Effector memory CD4-positive, alpha-beta T cell (primary cell): ENCODE measurements at places on chromosomes 2 and 18.

- no peak for DNase-seq
Measured at GRCh38 chr2:101380376-101380775, 6.9 kb downstream of the CREG2 start.

GRCh38 chr2:27627963-27628766 is 647 bp downstream of the CCDC121 start:
- DNase-seq = no peak

GRCh38 chr18:66550366-66550765 is 53.5 kb downstream of the CDH19 start:
- DNase-seq = no peak

DNA sequence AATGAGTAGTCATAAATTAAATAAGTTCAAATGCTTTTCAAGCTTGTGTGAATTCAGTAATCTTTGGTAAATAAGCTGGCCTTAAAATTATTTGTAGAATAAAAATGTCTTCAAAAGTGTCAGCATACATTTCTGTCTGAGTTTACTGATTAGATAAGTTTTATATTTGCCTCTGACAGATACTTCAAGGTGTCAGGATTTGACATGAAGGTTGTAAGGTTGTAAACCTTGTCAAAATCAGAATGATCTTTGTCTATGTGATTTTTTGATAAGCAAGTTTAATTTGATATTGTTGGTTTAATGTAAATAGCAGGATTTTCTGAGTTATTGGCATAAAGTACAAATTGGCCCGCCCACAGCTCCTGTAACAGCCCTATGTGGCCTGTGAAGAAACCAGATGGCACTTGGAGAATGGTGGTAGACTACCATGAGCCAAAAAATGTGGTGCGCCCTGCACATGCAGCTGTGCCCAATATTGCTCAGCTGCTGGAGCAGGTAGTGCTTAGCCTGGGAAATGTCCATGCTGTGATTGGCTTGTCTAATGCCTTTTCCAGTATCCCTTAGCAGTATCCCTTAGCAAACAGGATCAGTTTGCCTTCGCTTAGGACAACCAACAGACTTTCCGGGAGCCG is 188.0 kb upstream of the SPHKAP start:
- no peak for DNase-seq

DNA sequence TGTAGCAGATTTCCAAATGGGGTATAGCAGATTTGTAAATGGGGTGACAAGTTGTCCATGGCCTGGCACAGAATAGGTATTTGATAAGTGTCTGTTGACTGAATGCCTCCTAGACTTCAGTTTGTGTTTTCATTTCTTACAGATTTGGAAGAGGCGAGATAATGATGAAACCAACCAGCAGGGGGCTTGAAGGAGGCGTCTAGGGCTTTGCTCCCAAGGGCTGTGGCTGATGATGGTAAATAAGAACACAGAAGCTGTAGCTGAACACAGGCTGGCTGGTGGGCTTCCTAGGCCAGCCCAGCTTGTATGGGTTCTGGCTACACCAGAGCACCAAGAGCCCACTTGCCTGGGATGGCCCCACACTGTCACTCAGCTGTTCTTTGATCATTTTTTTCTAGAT is 19.4 kb downstream of the SFTPB start:
- no peak for DNase-seq

- no peak for DNase-seq
Measured at GRCh38 chr2:108388045-108388444, 10.3 kb downstream of the SULT1C4 start.

DNA sequence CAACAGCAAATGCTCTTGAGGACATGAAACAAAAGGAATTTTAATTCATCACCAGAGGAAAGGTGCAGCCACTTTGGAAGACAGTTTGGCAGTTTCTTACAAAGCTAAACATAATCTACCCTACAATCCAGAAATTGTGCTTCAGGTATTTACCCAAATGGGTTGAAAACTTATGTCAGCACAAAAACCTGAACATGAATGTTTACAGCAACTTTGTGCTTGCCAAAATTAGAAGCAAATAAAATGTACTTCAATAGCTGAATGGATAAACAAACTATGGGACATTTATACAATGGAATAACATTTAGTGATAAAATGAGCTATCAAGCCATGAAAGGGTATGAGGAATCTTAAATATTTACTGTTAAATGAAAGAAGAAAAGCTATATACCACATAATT is 6.9 kb upstream of the MAP2 start:
- DNase-seq = no peak

GRCh38 chr18:45324495-45325113 is 290.7 kb upstream of the SLC14A2 start:
- no peak for DNase-seq

GRCh38 chr2:240326886-240327285 is 108.6 kb upstream of the GPC1 start:
- DNase-seq = no peak

DNA sequence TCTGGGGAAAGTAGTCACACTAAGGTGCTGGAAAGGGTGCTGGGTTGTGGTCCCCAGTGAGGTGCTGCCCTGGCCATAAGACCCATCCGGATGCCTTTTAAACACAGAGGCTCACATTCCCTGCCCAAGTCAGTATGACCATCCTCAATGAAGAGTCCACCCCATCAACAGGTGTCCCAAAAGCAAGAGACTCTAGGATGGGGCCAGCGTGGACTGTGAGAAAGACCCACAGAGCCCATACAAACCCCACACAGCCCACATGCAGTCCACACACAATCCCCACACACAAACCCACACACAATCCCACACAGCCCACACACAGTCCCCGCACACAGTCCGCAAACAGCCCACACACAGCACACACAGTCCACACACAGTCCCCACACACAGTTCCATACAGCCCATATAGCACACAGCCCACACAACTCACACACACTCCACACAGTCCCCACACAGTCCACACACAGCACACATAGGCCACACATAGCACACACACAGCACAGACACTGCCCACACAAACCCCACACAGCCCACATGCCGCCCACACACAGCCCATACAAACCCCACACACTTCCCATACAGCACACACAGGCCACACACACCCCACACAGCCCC is 241.4 kb upstream of the SALL3 start:
- DNase-seq = no peak

- DNase-seq = no peak
Measured at GRCh38 chr18:58562999-58563667, 65.8 kb downstream of the ALPK2 start.

- DNase-seq = no peak
Measured at GRCh38 chr2:96924775-96925747, 55.2 kb upstream of the SEMA4C start.

GRCh38 chr2:127137741-127138140 is 30.8 kb upstream of the BIN1 start:
- no peak for DNase-seq

DNA sequence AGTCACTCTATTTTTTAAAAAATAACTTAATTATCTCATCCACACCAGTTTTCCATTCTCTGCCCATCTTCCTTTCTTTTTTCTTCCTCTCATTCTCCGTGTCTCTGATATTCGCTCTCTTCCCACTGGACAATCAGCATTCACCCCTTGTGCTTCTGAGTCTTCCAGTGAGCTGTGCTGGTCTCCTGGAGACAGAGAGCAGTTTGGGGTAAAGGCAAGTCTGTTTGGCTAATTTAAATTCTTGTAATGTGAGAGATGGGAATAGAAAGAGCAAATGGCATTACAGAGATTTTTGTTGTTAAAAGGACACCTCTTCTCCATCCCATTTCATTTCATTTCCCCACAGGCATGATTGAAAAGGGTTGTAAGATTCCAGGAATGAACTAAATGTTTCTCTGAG is 107.5 kb downstream of the DTNA start:
- no peak for DNase-seq

DNA sequence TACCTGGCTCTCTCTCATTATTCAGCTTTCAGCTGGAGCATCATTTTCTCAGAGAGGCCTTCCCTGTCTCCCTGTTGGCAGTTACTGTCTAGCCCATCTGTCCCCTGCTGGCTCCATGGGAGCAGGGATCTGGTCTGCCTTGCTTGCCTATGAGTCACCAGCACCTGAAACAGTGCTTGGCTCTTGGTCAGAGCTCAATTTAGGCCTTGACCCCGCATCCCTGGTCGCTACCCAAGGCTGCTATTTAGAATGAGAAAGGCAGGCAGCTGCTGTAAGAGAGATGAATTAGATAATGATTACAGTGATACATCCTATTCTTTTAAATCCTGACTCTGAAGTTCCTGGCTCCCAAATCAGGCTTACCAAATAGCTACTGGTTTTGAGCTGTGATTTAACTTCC is 32.9 kb downstream of the KCNE4 start:
- DNase-seq = no peak

DNA sequence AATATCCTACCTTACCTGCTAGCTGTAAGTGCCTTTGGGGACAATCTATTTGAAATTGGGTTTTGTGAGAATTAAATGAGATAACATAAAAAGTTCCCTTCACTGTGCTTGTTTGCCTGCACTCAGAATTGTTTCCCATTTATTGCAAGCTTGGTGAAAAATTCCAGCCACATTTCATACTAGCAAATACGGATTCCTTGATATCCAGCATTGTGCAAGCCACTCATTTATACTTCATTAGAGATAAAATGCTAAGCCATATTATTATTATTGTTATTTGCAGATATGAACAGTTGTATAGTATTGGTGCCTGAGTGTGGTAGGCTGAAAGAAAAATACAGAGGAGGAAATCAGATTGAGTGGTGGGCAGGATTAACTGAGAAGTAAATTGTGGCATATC is 31.9 kb downstream of the ACSL3 start:
- no peak for DNase-seq

GRCh38 chr18:73520229-73520628 is 627.4 kb downstream of the FBXO15 start:
- DNase-seq = no peak
